ENCODE measurements at places on chromosomes 11 and 22. TPM values are rescaled to one million over a fixed set of nuclear protein-coding genes. Genes with fewer than 3 reads are reported as not detected.

PPM1F gene
- total RNA-seq, result 18.1 TPM

UPK3A gene
- not detected for total RNA-seq

FKBP2 gene
- 119 TPM for total RNA-seq

ETS1 gene
- 29.2 TPM for total RNA-seq

OLFML1 gene
- not detected for total RNA-seq

KDM2A gene
- total RNA-seq, result 51.2 TPM

OR56A1 gene
- not detected for total RNA-seq

APOL3 gene
- total RNA-seq, result not detected

GGTLC3 gene
- not detected for total RNA-seq

TMEM191B gene
- 1.3 TPM for total RNA-seq

TSKU gene
- total RNA-seq, result 145 TPM

PLA2G6 gene
- 4.5 TPM for total RNA-seq

HIC2 gene
- total RNA-seq, result 2.6 TPM

WEE1 gene
- 24.2 TPM for total RNA-seq

P2RY2 gene
- 11.8 TPM for total RNA-seq

CBX7 gene
- total RNA-seq, result 1.4 TPM

OR8D1 gene
- not detected for total RNA-seq

OR5B21 gene
- total RNA-seq, result not detected

ADAMTS8 gene
- 1.7 TPM for total RNA-seq

KREMEN1 gene
- 2.6 TPM for total RNA-seq

LRRC56 gene
- total RNA-seq, result 0.79 TPM

GUCY1A2 gene
- 0.05 TPM for total RNA-seq

OR52I2 gene
- not detected for total RNA-seq

TPH1 gene
- total RNA-seq, result 0.05 TPM

ANO1 gene
- 3.6 TPM for total RNA-seq

TTC38 gene
- 13.3 TPM for total RNA-seq

CSF2RB gene
- total RNA-seq, result not detected

HEPHL1 gene
- not detected for total RNA-seq

HOATZ gene
- not detected for total RNA-seq

BLID gene
- not detected for total RNA-seq

RAB3IL1 gene
- 21.1 TPM for total RNA-seq

APOBEC3C gene
- 26.9 TPM for total RNA-seq

ARHGEF17 gene
- total RNA-seq, result 10.7 TPM

KDELR3 gene
- 18.2 TPM for total RNA-seq

TMPRSS6 gene
- not detected for total RNA-seq

OR4A16 gene
- not detected for total RNA-seq

NNMT gene
- 337 TPM for total RNA-seq

HTR3A gene
- not detected for total RNA-seq

RPS19BP1 gene
- 70.8 TPM for total RNA-seq

PAX6 gene
- 0.84 TPM for total RNA-seq

SHISAL1 gene
- total RNA-seq, result 3.5 TPM

GLYATL2 gene
- not detected for total RNA-seq

APOC3 gene
- not detected for total RNA-seq

LRRC32 gene
- 0.17 TPM for total RNA-seq

ANKRD49 gene
- total RNA-seq, result 4.7 TPM

RIMBP3B gene
- 0.30 TPM for total RNA-seq

ZP1 gene
- 0.14 TPM for total RNA-seq

RTN4RL2 gene
- total RNA-seq, result 87.5 TPM

SLC7A4 gene
- total RNA-seq, result not detected

OR8A1 gene
- total RNA-seq, result not detected

EMID1 gene
- 0.61 TPM for total RNA-seq

MRGPRX4 gene
- total RNA-seq, result not detected

DDIAS gene
- total RNA-seq, result 14.9 TPM
